ENCODE measurements at places on chromosomes 2 and 18. TPM values are rescaled to one million over a fixed set of nuclear protein-coding genes. Genes with fewer than 3 reads are reported as not detected.

- no peak for DNase-seq
Observed at GRCh38 chr2:175206866-175207265, 25.4 kb upstream of the ATP5MC3 start.

DNA sequence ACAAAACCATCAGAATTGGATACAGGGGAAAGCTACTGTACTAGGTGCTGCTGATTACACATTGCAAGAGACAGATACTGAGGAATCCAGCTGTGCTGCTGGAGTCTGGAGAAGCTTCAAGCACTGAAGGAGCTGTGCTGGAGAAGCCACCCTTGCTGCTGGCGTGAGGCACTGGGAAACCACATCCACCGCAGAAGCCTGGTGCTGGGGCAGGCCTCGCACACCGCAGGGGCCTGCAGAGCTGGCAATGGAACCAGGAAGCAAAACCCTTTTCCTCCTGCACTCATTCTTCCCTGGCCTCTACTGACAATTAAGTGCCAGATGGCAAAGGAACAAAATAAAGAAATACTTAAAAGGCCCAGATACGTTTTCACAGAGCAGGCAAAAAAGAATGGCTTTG, 94.4 kb upstream of the MSH6 start:
- peak; percentile 6 for DNase-seq

DNA sequence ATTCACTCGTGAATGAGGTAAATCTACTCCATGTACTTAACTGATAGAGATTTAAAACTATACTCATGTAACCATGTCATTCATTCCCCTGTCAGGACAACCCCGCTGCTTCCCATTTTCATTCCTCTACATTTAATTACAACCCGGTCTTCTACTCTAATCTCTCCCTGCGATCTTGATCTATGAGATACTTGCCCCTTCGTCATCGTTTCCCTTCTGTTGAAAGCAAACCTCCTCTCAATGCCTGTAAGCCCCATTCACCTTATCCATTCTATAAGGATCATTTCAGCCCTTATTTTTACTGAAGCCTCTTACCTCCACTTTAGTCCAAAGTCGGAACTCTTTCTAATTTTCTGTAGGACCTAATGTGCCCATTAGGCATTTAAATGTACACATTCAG, 492.6 kb downstream of the DPP10 start:
- DNase-seq = no peak

- no peak for DNase-seq
Observed at GRCh38 chr2:158043181-158043948, 58.3 kb upstream of the UPP2 start.

- no peak for DNase-seq
Observed at GRCh38 chr18:64409511-64409910, 260.6 kb upstream of the LINC00305 start.

DNA sequence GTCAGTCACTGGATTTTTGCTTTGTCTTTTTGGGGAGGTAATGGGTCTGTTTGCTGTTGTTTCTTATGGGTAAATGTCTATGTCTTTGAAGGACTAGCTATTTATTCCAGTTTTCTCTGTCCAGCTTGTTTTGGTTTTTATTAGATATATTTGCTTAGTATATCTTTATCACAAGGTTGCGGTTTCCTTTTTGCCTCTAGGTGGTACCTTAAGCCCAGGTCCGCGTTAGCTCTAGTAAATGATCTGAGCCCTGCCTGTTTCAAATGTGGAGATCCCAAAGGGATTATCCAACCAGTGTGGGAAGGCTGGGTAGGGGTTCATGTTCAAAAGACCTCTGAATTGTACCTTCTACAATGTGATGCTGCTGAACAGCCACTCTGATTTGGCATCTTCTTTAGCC, 114.5 kb downstream of the MYO3B start:
- DNase-seq = no peak

IL36RN gene
- not detected for total RNA-seq

DNA sequence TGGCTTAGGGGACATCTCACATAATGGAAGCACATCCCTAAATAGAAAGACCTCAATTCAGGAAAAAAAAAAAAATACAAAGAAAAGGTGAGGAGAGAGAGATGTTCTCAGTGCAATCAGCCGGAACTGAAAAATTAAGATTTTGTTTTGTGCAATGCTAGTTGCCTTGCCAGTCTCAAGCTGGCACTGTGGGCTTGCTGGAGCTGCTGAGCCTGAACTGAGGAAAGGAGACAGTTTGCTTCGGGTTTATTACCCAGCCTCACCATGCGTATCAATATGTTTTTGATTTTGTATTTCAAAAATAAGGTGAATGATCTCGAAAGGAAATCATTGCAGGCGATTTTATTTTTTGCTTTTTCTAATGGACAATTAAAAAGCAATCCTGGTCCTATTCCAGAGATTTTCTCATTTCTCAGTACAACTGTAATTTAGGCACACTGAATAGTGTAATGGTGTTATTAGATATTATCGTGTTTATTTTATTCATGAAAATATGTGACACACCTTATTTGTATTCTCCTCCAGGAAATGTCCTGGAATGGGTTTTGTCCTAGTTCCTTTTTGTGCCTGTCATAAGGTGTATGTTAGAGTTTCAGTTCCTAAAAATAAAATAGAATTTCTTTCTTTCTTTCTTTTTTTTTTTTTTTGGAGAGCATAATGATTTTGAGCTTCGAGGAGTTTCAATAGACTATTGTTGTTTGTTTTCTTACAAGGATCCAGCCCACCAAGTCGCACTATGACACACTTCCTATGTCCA, 72.8 kb upstream of the ZEB2 start:
- no peak for DNase-seq
